ENCODE measurements at places on chromosomes 6 and 20.
A peak's percentile ranks its signal among the peaks of the same experiment; 100 is the strongest.

DNA sequence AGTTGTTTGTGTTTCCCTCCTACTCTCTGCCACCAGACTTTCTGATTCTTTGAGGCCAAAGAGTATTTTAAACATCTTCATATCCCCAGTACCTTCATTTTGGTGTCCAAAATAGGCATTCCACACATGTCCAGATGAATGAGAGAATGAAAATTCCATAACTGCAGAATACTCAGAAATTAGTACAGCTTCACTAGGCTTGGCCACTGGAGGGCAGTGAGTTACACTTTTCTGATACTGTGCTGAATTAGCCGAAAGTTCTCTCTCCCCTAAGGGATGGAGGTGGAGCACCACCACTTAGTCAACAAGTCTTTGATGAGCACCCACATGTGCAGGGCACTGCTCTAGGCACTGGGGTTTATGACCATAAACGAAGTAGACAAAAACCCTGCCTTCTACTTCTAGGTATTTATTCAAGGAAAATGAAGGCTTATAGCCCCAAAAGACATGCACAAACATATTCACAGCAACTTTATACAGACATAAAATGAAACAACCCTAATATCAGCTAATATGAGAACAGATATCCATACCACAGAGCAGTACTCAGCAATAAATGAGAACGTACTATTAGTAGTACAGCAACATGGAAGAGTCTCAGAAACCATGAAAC, 46.1 kb upstream of the TMEM217 start:
- no peak for DNase-seq

- DNase-seq = no peak
Observed at GRCh38 chr20:516799-517198, 26.8 kb downstream of the CSNK2A1 start.

- DNase-seq = no peak
Observed at GRCh38 chr20:19761841-19762240, 3.8 kb downstream of the RIN2 start.

DNA sequence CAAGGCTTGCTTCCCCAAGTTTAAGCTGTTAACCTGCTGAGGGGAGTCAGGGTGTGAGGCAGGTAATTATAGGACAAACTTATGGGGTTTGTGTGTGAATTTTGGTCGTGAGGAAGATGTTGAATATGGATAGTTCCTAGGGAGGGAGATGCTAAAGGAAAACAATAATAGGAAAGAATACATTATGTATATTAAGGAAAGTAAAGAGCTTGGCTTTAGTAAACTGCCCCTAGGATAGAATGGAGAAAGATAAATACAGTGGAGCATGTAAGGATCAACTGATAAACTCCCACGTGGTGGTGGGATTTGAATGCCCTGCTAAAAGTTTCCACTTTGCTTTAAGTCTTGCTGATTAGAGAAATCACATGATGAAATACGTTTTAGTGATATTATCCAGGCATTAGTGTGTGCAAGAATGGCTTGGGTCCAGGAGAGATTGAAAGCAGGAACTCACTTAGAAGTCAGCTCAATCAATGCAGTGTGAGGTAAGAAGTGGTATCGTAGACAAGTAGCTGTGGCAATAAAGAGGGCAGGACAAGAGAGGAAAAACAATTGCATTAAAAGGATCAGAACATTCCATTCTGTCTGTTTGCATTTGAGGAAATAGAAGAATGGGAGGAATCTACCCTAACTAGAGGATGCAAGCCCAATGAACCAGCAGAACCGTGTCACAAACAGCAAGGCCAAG, 52.5 kb downstream of the RPS12 start:
- DNase-seq = no peak

- no peak for DNase-seq
Observed at GRCh38 chr6:117237561-117237960, 27.8 kb upstream of the VGLL2 start.

- DNase-seq = no peak
Observed at GRCh38 chr6:152794696-152795095, 44.1 kb downstream of the VIP start.

GRCh38 chr6:137673603-137674002, 179.4 kb upstream of the OLIG3 start:
- no peak for DNase-seq

DNA sequence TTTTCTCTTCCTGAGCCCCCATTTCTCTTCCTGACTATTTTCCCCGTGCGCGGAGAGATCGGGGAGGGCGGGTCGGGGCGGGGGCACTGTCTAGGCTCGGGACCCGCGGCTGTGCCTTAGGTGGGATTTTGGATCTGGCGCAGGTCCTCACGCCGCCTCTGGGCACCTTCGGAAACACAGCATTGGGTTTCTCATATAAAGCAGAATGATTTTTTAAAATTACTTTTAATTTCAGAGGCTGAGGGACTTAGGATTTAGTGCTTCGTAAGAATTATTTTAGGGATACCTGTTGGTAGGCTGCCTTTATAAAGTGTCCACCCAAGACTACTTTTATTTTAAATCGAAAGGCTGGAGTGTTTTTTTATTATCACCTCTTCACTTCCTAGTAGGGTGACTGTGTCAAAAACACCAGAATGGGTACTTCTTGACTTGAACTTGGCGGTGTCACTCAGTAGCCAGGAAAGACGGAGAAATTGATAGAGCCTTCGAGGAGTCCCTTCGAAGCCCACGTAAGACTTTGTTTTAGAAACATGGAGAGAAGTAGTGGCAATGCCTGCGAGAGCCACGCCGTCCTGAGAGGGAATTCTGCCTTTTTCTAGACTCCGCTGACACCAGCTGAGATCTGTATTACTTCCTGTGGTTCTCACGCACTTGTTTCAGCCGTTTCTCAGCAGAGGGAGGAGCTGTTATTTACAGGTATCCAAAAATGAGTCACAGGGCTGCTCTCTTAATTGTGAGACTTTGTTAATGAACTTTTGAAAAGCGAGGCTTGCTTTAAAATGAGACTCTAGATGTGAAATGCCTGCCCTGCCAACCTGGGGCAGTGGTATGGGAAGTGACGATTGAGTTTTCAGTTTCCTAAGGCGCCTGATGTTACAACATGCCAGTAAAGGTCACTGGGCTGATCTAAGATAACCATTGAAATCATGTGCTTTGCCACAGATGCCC, 667 bp downstream of the STX11 start:
- peak; percentile 41 for DNase-seq

DNA sequence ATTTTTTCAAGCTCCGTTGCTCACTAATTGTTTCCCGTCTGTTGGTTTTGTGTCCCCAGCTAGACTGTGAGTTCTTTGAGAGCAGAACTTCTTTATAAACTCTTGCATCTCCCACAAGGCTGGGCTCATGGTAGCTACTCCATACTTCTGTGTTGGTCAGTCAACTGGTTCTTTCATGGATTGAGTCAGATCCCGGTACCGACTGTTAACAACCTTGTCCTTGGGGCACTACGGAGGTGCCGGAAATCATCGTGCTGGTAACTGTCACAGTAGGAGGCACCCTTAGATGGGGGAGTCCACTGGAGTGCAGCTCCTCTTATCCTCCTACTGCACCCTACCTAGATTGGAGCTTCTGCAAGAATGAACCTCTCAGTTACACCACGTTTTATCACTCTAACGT, 8.6 kb upstream of the STX16 start:
- DNase-seq = no peak

DNA sequence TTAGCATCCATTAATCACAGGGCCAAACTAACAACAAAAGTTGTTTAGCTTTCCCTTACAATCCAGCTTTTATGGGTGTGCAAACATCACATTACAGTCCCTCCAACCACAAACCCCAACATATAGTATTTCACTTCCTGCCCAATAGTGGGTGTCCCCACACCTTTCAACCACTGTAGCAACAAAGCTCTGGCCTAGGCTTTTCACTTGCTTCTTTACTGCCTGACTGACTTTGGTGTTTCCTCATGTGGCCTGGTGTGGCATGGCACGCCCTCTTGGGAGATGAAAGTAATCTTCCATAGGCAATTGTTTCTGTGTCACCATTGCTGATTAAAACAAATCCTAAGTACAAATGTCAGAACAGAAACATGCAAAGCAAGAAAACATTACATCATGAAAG, 46.3 kb downstream of the MCM8 start:
- DNase-seq = no peak

DNA sequence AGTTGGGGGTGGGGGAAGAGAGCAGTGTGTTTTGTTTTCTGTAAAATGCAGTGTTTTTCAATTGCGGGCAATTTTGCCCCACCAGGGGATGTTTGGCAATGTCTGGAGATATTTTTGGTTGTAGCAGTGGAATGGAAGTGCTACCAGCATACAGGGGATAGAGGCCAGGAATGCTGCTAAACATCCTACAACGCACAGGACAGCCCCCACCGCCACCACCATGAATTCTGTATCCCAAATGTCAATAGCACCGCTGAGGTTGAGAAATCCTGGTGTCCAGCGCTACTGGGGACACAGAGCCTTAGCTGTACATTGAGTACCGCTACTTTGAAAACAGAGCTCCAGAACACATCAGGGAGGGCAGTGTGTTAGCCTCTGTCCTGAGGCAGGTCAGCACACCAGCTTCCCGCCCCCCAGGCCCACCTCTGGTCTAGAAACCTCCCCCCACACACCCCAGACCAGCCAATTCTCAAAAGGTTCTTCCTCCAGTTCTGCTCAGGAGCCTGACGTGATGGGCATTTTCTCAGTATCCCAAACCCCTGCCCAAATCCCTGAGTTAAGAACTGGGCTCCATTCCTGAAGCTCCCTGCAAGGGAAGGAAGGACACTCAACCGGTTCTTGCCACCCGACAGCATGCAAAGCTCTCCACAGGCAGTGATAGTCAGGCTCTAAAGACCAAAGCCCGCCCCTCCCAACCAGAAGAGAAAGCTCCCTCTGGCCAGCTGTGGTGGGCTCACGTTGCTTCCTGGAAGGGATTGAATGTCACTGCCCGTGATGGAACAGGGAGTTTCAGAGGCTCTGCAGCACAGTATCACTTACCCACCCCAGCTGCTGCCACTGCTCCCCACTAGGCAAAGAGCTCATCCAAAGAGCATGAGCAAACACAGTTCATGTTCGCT, 321.5 kb upstream of the JARID2 start:
- no peak for DNase-seq

- DNase-seq = no peak
Observed at GRCh38 chr6:114216789-114217467, 125.9 kb downstream of the HS3ST5 start.

- no peak for DNase-seq
Observed at GRCh38 chr20:34269996-34270627, 28.9 kb downstream of the ASIP start.

DNA sequence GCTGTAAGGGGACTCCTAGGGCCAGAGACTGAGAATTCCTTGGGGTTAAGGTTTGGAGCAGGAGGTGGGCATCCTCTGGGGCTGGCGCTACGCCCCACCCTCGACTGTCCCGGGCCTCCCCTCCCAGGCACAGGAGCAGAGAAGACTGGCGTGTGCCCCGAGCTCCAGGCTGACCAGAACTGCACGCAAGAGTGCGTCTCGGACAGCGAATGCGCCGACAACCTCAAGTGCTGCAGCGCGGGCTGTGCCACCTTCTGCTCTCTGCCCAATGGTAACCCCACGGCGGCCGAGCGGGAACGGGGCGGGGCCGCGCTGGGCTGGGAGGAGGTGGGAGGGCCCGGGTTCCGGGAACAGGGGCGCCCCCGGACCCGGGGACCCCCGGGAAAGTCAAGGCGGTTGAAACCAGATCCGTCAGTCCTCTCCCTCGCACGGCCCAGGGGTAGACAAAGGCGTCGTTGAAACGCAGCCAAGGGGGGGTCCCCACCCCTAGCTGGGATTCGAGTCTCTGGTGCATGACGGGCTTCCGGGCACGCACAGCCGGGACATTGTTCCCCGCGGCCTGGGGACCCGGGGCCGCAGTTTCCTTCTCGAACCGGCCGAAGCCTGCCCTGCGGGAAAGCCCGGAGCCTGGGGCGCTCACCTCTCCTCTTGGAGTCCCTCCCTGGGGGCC, 844 bp downstream of the WFDC2 start:
- DNase-seq = no peak

DNA sequence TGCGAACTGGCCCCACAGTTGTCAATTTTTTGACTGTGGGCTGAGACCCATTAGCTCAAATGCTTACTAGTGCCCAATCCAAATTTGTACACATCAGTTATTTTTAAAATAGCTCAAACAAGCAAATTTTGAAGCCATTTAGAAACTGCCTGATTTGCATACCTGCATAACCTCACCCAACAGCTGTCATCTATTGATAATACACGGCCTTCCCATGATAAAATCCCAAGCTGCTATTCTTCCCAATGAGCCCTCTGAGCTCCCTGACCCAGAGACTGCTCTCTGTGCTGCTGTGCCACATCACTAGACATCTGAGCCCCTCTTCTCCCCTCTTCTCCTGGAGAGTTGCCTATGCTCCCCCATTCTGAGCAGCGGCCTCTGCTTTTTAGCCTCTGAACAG, 140.5 kb upstream of the EEF1E1 start:
- DNase-seq = no peak

DNA sequence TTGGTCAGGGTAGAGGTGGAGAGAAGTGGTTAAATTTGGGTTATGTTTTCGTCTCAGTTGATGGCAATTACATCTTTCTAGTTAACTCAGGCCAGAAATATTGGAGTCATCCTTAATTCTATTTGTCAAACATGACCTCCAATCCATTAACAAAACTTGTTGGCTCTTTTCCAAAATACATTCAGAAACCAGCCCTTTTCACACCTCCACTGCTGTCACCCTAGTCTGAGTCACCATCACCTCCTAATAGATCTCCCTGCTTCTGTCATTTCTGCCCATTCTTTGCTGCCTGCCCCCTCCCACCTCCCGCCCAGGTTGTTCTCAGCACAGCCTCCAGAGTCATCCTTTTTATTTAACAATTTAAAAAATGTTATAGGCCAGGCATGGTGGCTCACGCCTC, 3.0 kb upstream of the ABCF1 start:
- DNase-seq = peak; percentile 43
